ENCODE measurements at places on chromosomes 4 and X.

DNA sequence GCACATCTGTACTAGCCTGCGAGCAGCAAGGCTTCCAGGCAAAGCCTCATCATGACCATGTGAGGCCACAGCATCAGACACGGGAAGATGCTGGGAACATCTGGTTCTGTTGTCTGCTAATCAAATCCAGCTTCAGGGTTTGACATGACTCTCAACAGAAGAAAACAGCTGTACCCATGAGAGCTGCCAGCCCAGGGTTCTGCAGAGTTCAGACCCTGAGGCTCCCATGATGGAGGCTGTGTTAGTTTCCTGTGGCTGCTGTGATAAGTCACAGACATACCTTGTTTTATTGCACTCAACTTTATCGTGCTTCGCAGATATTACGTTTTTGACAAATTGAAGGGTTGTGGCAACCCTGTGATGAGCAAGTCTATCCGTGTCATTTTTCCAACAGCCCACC is 37.5 kb downstream of the JAKMIP1 start:
- DNase-seq = no peak

DNA sequence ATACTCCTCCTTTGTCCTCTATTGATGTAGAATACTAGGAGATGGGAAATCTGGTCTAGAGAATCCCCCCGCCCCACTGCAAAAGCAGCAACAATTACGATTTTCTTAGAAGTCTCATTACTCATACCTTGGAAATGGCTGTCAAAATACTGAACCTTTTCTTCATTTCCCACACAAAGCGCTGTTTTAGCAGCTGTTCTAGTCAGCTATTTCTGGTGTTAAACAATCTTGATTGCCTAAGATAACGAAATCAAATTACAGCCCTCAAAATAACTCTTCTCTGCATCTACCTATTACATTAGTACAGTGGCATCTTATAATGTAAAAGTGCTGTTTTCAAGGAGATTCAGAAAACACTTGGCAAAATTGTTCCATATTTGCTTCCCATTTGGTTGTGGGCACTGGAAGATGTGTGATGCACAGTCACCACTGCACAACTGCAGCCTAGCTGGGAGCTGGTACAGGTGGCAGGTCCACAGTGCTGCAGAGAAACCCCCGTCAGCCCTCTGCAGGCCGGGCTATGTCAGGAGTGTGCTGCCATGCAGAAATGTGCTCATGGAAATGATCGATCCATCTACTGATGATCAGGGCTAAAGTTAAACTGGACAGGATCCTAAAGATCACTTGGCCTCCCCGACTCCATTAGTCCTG is 50.4 kb downstream of the TBC1D9 start:
- DNase-seq = no peak

- DNase-seq = no peak
Measured at GRCh38 chr4:36224972-36225903, 19.1 kb downstream of the ARAP2 start.

DNA sequence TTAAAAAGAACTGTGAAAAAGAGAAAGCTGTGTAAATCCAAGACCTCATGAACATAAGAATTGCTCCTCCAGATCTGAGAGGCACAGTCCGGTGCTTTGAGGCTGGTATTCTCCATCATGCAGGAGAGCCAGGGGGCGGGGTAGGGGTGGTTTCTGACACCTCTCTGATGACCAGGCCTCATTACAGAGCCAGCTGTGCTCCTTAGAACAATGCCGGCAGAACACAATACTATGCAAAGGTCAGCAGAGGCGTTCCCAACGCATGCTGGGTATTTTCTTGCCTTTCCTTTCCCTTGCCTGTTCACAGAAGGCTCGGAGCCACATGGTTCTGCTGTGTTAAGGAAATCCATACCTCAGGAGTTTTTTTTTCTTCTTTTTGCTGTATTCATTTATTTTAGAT is 91.2 kb upstream of the SOD3 start:
- DNase-seq = no peak

DNA sequence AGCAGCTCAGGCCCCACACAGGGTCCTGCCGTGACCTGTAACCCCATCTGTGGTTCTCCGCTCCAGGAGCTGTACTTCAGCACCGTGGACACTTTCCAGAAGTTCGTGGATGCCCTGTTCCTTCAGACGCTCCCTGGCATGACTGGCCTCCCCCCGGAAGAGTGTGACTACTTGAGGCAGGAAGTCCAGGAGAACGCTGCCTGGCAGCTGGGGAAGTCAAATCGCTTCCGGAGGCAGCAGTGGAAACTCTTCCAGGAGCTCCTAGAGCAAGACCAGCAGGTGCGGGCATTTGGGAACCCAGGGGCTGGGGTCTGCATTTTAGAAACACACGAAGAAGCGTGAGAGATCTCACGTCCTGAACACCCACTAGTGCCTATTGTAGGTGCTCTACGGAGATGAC is 72.5 kb downstream of the EVC start:
- DNase-seq = no peak

DNA sequence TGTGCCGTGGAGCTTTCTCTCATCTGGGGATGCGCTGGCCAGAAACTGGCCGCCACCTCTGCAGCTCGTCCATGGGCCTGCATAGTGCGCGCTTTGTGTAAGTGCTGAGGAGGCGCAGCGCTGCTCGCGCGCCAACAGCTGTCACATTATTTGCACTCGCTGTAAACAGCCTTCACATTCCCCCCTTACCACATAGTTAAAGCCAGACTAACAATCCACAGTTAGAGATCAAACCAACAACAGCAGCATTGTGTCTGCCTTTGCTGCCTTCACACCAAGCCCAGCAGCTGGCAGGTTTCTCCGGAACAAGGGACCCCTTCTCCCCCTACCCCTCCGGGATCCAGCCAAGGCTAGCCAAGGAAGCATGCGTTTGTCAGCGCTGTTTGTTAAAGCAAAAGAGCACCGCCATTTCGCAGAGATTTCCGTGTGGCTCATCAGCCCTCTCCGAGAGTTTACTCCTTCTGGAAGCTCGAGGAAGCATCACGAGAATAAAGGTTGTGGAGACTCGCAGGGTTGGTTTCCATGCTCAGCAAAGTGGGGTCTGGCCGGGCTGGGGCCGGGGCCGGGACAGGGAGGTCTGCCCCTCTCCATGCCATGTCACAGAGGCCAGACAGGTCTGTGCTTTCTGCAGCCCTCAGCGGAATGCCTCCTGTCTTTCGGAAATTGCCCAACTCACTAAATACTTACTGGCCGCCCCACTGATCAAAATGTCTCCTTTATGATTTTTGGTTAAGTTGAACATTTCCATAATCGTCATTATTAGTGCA is 11.0 kb downstream of the BCOR start:
- no peak for DNase-seq

GRCh38 chrX:38923451-38923969 is 122.3 kb downstream of the MID1IP1 start:
- DNase-seq = no peak

DNA sequence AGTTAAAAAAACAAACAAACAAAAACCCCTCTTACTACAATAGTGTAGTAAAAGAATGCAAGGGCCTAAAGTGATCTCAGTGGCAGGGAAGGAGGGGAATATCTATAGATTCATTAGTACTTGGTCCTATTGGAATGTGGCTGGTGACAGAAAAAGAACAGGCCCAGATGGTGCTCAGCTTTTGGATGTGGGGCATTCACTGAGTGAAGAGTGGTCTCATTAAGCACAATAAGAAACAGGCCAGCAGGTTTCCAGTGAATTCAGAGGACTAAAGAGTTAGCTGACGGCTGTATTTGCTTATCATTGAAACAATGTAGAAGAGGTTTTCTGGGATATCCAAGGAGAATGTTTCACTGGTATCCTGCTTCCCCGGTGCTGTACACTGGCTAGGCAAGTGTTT is 243.8 kb upstream of the HHIP start:
- DNase-seq = no peak

DNA sequence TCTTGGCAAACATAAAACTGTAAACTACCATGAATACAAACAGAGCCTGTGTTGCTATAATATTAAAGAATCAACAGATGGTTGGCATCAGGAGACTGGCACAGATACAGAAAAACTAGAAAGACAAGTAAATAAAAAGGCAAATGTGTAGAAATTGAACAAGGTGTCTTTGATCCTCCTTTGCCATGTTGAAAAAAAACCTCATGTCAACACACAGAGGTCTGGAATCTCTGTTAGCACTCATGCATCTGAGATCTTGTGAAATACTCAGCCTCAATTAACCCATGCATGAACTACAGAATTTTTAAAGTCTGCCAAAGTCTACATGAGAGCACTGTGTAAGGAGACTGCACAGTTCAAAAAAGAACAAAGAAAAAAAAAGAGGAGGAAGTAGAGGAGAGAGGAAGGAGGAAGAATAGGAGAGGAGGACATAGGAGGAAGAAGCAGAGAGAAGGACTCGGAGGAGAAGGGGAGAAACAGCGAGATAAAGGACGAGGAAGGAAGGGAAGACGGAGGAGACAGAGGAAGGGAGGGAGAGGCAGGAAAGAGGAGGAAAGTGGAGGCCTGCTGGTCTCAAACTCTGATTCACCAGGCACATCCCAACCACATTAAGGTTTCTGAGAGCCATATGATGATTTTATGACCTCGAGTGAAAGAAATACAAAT is 52.8 kb downstream of the PRDM5 start:
- no peak for DNase-seq

GRCh38 chr4:119980456-119980855 is 86.2 kb downstream of the MAD2L1 start:
- no peak for DNase-seq

GRCh38 chr4:48254381-48255071 is 15.1 kb downstream of the TEC start:
- DNase-seq = no peak

DNA sequence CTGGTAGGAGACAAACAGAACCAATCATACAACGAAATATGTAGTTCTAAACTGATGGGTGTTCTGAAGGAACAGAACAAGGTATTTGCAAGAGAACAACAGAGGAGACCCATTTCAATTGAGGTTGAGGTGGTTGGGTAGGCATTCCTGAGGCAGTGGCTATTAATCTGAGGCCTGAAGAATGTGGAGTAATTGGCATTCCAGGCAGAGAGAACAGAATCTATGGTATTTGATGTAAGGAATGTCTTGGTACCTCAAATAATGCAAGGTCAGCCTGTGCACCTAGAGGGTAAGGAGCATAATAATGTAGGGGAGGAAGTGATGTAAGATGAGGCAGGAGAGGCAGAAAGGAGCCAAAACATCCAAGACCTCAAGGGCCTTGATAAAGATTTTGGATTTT is 109.5 kb upstream of the TEX13C start:
- no peak for DNase-seq

GRCh38 chr4:142314686-142315085 is 531.4 kb downstream of the INPP4B start:
- DNase-seq = no peak

- no peak for DNase-seq
Measured at GRCh38 chr4:143701365-143701764, 890 bp upstream of the FREM3 start.
